ENCODE measurements at places on chromosomes 3 and 15. TPM values are rescaled to one million over a fixed set of nuclear protein-coding genes. Genes with fewer than 3 reads are reported as not detected.

Gene DPH6
- total RNA-seq, result 9.3 TPM

Gene AADACL2
- total RNA-seq, result not detected

Gene CAPN3
- 0.49 TPM for total RNA-seq

Gene ZCWPW2
- 4.2 TPM for total RNA-seq

Gene SLCO2A1
- total RNA-seq, result 0.74 TPM
